ENCODE measurements at places on chromosomes 5 and 9.

DNA sequence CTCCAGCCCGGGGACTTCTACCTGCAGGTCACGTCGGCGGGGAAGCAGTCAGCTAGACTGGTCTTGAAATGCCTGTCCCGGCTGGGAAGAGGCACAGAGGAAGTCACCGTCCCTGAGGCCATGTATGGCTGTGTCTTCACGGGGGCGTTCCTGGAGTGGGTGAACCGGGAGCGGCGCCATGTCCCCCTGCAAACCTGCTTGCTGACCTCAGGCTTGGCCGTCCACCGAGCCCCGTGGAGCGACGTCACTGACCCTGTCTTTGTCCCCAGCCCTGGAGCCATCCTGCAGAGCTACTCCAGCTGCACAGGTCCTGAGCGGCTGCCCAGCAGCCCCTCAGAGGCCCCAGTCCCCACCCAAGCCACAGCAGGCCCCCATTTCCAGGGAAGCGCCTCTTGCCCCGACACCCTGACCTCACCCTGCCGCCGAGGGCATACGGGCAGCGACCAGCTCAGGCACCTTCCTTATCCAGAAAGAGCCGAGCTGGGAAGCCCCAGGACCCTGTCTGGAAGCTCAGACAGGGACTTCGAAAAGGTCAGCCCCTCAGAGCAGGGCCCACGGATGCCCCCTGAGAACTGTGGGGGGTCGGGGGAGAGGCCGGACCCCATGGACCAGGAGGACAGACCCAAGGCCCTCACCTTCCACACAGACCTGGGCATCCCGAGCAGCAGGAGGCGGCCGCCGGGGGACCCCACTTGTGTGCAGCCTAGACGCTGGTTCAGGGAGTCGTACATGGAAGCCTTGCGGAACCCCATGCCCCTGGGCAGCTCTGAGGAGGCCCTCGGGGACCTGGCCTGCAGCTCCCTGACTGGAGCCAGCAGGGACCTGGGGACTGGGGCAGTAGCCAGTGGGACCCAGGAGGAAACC, 47.8 kb downstream of the PLEKHG4B start:
- no peak for DNase-seq

GRCh38 chr5:160029004-160029403, 20.1 kb downstream of the TTC1 start:
- DNase-seq, result no peak

DNA sequence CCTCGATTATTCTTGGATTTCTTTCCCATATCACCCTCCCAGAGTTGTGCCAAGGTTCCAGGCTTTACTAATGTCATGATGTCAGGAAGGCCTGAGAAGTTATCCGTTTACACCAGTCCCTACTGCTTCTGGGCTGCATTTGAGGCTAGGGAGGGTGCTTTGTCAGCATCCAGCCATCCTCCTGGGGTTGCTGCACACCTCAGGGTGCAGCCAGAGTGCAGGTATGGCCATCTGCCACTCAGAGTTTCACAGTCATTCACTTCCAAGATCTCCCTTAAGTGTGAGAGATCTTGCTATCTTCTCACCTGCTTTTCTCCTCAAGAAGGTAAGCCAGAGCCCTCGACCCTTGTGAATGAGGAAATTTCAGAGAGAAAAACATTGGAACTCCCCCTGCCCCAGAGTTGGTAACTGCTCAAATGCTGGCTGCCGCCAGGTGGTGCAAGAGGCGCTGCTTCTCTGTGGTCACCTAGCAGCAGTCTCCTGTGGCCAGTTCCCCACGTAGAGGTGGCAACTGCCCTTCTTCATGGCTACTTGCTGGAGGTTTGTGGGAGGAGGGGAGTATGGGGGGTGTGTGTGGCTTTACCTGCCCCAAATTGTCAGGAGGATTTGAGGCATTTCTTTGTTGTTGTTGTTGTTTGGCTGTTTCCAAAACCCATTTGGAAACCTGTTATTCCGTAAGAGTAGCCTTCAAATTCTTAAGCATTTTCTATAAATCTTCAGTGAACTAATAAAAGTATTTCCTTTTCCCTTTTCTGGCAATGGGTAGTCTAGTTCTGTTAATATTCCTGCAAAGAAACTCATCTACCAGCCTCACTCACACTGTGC, 259.6 kb upstream of the DMRT1 start:
- DNase-seq, result no peak

DNA sequence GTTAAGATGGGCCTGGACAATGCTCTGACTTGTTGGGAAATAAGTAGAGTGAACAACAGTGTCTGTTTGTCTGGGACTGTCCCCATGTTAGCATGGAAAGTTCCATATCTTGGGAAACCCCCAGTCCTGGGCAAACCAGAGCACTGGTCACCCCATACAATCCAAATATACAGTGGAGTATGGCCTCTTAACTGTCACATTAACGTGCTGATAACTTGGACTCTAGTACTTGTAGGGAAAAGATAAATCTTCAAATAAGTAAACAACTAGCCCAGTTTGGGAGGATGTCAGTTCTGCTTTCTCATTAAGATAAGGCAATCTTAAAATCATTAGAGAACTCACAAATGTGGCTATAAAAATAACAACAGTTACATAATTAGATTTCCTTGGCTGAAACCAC, 47.6 kb upstream of the JAK2 start:
- DNase-seq, result no peak

GRCh38 chr5:179619776-179620175, 3.7 kb downstream of the HNRNPH1 start:
- DNase-seq, result no peak

GRCh38 chr5:150694612-150695011, 6.2 kb downstream of the RBM22 start:
- DNase-seq, result no peak

DNA sequence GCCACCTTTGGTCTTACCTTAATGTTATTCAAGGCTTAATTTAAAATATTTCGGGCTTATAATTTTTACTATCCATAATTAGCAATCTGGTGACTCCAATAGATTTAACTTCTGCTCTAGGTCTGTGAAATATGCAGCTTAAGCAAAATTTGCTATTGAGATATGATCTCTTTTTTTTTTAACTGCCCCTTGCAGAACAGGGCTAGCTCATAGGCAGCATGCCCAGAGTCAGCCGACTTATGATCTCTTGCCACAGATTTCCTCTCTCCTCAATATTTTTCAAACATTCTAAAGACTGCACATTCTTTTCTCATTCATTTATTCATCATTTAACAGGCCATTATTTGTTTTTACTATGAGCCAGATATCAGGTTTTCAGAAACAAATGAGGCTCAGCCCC, 4.5 kb downstream of the TTC23L start:
- DNase-seq, result no peak

DNA sequence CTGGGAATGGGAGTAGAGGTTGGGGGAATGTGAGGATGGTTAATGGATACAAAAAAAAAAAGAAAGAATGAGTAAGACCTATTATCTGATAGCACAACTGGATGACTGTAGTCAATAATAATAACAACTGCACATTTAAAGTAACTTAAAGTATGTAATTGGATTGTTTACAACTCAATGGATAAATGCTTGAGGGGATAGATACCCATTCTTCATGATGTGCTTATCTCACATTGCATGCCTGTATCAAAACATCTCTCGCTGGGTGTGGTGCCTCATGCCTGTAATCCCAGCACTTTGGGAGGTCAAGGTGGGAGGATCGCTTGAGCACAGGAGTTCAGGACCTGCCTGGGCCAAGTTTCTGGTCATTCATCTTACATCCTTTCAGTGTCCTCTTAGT, 34.6 kb downstream of the MCCC2 start:
- no peak for DNase-seq

GRCh38 chr5:54173251-54173650, 137.1 kb downstream of the ARL15 start:
- no peak for DNase-seq

- no peak for DNase-seq
Measured at GRCh38 chr9:132823370-132824145, 54.5 kb downstream of the AK8 start.

GRCh38 chr9:87556821-87557220, 59.2 kb downstream of the DAPK1 start:
- no peak for DNase-seq

- DNase-seq, result no peak
Measured at GRCh38 chr5:142780871-142781270, 10.7 kb downstream of the ARHGAP26 start.

DNA sequence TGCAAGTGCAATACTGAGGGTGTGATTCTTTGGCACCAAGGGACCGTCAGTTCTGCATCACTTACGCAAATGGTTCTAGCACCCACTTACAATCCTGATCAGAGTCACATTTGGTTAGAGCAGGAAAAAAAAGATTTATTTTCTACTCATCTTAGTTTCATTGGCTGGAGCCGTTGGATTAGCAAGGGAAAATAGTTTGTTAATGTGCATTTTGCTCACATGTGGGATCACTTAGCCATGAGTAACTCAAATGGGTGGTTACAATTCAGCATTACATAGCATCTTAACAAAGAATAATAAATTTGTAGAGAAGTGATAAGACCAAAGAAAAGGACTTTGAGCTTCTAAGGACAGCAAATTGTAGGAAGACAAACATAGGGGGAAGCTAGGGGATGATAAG, 216.9 kb downstream of the AUH start:
- DNase-seq, result no peak

- DNase-seq, result no peak
Measured at GRCh38 chr5:110865400-110866094, 126.7 kb downstream of the SLC25A46 start.

GRCh38 chr5:59557572-59557971, 336.0 kb downstream of the PDE4D start:
- no peak for DNase-seq

DNA sequence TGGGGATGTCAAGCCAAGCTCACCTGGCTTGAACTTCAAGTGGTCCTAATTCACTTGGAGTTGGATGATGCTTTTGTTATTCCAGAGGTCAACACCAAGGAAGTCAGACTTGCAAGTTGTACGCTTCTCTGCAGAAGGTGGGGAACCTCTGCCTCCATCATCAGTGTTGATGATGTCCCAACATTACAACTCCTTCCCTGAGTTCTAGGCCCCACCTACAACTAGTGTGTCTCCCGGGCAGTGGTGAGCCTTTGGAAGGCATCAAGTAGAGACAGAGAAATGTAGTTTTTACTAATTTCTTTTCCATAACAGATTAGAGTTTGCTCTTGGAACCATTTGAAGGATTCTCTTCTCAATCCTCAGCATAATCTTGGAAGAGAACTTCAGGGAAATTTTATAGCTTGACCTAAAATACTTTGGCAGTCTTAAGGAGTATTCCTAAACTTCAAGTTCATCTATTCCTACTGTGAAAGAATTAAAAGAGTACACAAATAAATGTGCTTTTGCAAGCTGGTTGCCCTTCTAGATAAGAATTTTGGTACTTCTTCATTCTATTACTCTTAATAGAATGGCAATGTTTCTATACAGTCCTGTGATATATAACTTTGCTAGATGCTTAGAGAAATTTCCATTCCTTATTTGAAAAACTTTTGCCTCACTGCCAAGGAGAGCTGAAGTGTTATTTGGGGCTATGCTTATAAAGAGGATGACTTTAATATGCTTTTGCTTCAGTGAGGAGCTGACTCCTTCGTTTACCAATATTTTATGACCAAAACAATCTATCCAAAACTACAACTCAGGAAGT, 12.0 kb downstream of the MAMDC2 start:
- no peak for DNase-seq
